ENCODE measurements at places on chromosomes 6 and 20.

DNA sequence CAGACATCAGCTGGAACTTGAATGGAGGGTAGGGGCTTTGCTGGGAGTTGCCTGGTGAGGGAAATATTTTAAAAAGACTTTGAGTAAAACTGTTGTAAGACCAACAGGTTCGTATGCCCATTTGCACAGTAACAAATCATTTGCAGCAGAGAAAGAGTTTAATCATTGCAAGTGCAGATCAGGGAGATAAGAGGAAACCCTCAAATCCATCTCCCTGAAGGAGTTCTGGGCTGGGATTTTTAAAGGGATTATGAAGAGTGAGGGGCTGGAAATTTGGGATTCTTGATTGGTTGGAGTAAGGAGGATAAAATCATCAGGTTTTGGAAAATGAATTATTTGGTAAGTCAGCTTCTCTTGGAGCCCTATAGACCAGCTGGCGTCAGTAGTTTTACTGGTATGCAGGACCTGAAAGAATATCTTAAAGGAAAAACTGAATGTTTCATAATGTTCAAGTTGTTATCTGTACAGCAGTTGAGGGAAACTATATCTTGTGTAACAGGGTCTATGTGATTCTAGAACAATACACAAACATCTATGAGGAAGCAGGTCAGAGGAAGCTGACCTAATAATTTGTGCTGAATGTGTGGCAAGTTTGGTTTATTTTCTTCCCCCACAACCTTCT lies 295.5 kb downstream of the PLCB1 start:
- DNase-seq: peak; percentile 60

- no peak for DNase-seq
Observed at GRCh38 chr6:34317882-34318498, 69.2 kb upstream of the SMIM29 start.

GRCh38 chr6:105753207-105753606 lies 332.9 kb upstream of the PRDM1 start:
- DNase-seq: no peak

DNA sequence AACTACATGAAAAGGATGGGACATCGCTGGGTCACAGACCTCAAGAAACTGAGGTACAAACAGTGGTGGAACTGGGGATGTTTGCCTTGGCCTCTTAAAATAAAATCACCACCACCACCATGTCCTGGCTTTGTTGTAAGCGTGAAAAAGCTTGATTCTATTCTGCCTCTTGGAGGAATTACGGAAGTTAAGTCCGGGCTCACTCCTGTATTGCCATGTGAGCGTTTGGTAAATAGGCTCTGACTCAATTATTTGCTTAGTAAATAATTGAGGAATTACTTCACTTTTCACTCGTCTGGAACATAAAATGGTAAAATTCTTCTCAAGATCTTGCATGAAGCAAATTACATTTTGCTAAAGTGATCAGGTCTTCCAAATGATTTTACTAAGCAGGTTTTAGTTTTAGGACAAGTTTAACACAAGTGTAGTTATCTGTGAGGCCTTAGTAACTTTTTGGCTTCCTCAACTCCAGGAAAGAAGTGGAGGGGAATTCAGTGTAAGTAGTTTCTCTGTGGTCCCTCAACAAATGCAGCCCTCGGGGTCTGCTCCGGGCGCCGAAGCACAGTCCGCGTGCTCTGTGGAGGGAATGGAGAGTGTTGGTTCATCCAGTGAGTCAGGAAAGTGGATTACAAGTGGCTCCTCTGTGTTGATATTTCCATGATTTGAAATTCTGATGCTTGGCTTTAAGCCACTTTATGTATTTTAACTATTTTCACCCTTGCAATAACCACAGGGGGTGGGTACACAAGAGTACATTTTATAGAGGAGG lies 23.8 kb downstream of the IYD start:
- no peak for DNase-seq

DNA sequence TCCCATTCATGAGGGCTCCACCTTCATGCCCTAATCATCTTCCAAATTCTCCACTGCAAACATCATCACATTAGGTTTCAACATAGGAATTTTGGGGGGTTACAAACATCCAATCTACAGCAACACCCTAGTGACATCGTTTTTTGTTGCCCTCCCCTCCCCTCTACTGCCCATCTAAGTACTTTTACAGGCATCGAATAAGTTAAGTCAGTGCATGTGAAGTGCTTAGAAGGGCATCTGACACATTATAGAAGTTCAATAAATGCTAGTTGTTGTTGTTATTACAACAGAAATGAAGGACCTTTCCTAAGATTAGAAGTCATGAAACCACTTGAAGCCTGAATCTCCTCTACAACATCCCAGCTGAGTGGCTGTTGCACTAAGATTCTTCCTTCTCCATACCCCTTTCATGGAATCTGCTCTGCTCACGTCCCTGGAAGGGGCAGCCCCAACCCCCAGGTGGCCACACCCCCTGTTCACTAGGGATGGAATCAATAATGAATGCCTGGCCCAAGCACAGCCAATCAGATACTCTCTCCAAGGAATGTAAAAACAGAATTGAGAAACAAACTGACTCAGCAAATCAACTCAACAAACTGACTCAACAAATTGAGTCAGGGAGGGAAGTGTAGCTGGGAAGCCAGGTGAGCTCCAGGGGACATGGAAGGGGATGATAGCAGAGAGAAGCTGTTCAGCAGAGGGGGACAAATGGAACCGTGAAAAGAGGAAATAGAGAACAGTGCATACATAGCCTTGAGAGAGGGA lies 3.9 kb upstream of the LRP11 start:
- DNase-seq: no peak

DNA sequence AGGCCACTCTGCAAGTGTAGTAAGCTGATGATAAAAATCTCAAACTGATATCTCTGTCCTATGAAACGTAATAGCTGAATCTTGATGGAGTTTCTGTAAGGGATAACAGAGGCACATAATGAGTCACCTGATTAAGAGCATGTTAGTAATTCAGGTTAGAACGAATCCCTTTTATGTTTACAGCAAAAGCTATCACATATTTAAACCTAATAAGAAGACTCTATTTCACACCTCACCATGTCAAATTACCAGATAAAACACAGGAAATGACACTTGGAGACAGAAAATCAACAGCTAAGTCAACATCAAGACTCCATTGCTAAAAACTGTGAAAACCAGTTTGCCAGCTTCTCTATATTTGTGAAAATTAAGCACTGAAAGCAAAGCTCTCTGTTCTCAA lies 11.8 kb downstream of the CST7 start:
- no peak for DNase-seq

- DNase-seq: no peak
Observed at GRCh38 chr6:14406614-14407331, 289.2 kb downstream of the CD83 start.

DNA sequence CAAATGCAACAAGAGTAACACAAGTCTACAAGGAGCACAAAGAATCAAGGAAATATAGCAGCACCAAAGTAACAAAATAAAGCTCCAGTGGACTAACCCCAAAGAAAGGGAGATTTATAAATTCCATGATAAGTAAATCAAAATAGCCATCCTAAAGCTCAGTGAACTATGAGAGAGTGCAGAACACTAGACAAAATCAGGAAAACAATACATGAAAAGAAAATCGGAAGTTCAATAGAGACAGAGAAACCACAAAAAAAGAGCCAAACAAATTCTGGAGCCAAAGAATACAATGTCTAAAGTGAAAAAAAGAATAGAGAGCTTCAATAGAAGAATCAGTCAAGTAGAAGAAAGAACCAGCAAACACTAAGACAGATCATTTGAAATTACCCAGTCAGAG lies 247.3 kb upstream of the TENT5A start:
- no peak for DNase-seq

GRCh38 chr6:137706083-137706750 lies 160.8 kb upstream of the TNFAIP3 start:
- no peak for DNase-seq

DNA sequence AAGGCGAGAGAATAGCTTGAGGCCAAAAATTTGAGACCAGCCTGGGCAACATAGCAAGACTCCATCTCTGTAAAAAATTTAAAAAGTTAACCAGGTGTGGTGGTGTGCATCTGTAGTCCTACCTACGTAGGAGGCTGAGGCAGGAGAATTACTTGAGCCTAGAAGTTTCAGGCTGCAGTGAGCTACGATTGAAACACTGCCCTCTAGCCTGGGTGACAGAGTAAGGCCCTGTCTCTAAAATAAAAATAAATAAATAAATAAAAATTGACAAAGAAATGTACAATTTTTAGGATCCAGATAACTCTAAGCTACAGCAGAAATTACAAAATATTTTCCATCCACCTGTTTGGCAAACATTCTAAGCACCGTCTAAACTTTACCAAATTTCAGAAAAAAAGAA lies 941.0 kb upstream of the ADGRB3 start:
- no peak for DNase-seq

- DNase-seq: no peak
Observed at GRCh38 chr6:157727629-157728182, 95.3 kb upstream of the SNX9 start.

GRCh38 chr6:111522393-111523020 lies 39.5 kb upstream of the REV3L start:
- peak; percentile 58 for DNase-seq

GRCh38 chr6:11432091-11432490 lies 105.5 kb upstream of the TMEM170B start:
- DNase-seq: no peak

GRCh38 chr20:54161821-54162149 lies 12.0 kb downstream of the CYP24A1 start:
- DNase-seq: no peak

DNA sequence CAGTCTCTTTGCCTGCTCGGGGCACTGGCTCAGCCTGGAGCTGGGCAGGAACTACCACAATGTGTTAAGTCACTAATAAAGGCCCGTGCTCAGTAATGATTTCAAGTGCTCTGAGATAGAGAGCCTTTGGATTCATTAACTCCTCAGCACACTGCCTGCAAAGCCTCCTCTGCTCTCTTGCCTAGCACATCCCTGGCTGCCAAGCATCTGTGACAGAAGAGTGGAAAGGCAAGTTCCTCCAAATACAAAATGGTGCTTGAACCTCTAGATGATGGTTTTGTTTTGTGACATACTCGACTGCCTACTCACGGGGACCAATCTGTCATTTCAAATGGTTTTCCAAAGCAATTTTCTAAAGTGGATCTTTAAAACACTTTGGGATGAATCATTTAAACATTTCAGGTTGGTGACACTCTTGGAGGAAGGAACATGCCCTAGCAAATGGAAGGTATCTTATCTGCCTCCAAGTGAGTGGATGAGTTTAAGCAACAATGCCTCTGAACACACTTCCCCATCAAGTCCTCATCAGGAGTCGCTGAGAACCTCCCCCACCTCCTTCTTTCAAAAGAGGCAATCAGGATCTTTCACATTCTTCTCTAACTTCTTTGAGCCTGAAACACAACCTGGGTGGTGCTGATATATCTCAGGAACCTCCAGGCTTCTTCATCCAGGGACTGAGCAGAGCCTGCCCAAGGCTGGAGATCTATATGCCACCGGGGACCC lies 35.8 kb downstream of the METTL24 start:
- no peak for DNase-seq

DNA sequence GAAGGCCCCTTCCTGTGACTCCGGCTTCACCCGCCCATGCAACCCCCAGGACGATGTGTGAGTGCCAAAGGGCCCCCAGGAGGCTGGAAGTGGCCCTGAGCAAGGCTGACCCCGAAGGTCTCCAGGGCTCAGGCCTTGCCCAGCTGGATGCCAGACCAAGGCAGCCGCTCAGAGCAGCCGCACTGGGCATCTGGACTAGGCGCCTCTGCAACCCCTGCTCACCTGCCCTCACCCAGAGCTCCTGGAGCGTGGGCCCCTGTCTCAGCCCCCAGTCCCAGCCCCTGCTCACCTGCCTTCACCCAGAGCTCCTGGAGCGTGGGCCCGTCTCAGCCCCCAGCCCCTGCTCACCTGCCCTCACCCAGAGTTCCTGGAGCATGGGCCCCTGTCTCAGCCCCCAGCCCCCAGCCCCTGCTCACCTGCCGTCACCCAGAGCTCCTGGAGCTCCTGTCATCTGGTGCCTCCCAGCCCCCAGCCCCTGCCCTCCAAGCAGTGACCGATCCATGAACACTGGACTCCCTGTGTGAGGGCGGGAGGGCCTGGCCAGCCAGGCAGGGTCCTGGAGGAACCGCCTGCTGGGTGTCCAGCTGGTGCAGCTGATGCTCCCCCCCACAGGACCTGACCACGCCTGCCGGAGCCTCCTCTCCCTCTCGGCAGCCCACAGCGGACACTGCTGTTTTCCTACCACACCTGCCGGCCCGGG lies 1.1 kb downstream of the SRMS start:
- no peak for DNase-seq

GRCh38 chr20:36491901-36492617 lies 49.3 kb upstream of the MYL9 start:
- no peak for DNase-seq

- DNase-seq: no peak
Observed at GRCh38 chr20:23629017-23629541, 8.7 kb downstream of the CST3 start.

DNA sequence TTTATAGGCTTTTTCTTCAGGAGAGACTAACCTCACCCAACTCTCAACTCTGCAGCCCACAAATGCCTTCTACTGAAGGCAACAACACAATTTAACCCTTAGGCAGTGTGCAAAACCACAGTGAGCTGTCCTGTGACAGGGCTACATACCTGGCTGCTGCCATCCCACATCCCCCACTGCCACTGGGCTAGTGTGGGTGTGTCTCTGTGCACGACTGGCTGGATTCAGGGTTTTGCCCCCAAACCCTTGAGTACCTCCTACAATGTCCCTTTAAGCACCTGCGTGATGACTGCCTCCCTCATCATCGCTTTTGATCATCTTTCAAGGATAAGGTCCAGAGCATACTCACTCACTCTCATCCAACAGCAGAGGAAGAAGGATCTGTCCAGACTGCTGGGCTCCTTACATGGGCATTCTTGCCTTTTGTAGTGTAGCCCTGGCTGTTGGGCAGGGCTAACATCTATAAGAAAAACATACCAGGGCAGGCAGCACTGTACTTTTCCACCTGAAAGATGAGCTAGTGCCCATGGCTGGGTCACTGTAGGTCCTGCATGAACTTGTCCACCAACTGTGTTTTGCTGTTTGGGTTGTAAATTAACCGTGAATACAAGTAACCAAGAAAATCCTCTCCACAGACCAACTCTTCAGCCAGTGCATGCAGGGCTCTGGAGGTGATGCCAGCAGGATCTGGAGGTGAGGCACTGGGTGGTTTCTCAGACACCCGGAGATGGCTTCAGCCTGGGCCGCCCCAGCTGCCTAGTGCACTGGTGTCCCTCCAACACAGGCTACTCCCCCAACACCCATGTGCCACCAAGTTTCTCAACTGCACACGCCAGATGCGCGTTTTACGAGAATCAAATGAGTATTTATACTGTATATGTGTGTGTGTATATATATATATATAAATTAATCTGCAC lies 45.2 kb downstream of the PLCG1 start:
- DNase-seq: no peak

GRCh38 chr6:21914121-21914973 lies 320.8 kb downstream of the SOX4 start:
- DNase-seq: no peak

- no peak for DNase-seq
Observed at GRCh38 chr6:13235339-13235738, 93.0 kb downstream of the TBC1D7 start.
